ENCODE measurements at places on chromosomes 6 and 20.

DNA sequence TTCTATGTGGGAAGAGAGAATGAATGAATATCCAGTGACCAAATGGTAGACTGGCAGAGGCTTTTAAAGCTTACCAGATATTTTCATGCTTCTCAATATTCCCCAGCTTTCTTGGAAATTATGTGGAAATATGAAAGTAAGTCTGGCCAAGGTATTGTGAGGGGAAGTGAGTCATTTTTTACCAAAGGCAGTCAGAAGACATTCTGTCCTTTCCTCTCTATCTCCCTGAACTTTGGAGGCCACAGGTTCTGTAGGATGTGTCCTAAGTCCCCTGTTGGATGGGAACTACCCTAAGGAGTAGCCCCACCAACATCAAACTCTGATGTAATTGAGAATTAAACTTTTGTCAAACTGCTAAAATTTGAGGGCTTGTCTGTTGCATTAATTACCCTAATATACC is 593.8 kb upstream of the NRSN1 start:
- DNase-seq, result no peak

DNA sequence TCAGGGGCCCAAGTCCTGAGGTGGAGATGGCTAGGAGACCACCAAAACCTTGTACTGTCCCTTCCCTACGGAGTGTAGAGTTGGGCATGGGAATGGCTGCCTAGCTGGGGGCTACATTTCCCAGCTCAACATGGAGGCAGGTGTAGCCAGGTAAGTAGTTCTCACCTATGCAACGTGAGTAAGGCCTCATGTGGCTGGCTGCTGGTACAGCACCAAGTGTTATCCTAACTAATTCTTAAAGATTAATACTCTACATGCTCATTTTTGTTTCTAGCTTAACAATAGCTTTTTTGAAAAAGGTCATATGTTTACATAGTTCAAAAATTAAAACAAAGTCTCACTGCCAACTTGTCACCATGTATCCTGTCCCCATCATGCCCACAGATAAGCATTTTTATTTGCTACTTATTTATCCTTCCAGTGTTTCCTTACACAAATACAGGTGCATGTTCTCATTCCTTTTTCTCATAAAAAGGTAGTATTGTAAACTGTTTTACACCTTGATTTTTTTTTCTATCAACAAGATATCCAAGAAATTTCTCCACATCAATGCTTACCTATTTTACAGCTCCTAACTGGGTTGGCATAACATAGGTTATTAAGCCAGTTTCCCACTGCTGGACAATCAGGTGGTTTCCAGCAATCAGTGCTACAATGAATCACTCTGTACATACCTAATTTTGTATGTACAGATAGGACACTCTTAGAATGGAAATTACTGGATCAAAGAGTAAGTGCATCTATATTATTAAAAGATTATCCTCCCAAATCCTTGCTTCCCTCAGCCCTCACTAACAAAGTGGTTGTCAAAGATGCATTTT is 25.5 kb downstream of the ABHD12 start:
- no peak for DNase-seq

- DNase-seq, result peak; percentile 70
Measured at GRCh38 chr6:134830940-134831339, 119.0 kb downstream of the ALDH8A1 start.

DNA sequence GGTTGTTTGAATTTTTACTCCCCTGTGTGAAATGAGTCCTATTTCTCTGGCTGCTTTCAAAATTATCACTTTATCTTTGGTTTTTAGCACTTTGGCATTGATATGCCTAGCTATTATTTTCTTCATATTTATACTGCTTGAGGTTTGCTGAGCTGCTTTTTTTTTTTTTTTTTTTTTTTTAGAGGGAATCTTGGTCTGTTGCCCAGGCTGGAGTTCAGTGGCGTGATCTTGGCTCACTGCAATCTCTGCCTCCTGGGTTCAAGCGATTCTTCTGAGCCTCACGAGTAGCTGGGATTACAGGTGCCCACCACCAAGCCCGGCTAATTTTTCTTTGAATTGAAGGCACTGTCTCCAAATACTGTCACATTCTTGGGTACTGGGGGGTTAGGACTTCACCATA is 40.6 kb downstream of the STXBP5 start:
- DNase-seq, result no peak

DNA sequence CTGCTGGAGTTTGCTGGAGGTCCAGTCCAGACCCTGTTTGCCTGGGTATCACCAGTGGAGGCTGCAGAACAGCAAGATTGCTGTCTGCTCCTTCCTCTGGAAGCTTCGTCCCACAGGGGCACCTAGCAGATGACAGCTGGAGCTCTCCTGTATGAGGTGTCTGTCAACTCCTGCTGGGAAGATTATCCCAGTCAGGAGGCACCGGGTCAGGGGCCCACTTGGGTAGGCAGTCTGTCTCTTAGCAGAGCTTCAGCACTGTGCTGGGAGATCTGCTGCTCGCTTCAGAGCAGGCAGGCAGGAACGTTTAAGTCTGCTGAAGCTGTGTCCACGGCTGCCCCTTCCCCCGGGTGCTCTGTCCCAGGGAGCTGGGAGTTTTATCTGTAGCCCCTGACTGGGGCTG is 96.8 kb upstream of the SLC35F1 start:
- no peak for DNase-seq

GRCh38 chr6:132210886-132211563 is 190.2 kb downstream of the MOXD1 start:
- no peak for DNase-seq

DNA sequence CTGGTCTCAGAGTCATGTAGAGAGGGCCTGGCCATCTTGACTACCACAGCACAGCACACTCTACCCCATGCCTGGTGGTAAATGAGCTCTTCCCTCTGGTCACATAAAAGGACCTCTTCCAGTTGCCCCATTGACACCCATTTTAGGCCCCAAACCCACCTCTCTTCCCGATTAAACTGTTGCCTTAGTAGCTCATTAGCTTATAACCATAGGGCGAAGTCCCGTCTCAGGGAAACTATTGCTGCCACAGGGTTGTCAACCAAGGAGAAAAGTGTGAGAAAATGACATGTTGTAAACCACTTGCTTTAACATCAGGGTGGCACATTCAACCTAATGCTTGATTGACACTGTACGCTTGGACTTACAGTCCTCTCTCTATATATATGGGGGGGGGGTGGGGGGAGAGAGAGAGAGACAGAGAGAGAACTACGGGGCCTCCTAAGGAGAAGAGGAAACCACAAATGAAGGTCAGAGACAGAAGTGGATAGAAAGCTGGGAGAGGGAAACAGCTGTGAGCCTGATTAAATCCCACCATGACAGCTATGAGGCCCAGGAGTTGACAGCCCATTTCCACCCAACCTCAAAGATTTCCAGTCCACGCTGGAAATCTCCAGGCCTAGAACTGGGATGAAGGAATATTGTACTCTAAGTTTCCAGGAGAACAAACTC is 14.9 kb upstream of the BTN1A1 start:
- no peak for DNase-seq

DNA sequence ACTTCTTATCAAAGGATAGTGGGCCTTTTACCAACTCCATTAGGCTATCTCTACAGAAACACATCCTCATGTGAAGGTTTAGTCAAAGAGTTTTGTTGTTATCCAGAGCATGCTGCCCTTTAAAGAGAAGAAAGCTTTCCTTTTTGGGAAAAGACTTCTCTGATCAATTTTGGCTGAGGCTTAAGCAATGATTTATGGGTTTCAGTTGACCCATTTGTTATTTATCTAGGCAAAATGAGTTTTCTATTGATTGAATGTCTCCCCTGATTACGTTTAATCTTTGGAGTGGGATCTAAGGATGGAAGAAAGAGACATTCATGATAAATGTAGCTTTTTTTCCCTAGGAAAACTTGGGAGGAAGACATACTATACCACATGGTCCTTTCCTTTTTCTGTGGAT is 326.6 kb upstream of the JAG1 start:
- DNase-seq, result no peak

- peak; percentile 4 for DNase-seq
Measured at GRCh38 chr6:34231566-34232336, 4.9 kb upstream of the HMGA1 start.

- DNase-seq, result no peak
Measured at GRCh38 chr20:44537993-44538392, 16.1 kb upstream of the SERINC3 start.

DNA sequence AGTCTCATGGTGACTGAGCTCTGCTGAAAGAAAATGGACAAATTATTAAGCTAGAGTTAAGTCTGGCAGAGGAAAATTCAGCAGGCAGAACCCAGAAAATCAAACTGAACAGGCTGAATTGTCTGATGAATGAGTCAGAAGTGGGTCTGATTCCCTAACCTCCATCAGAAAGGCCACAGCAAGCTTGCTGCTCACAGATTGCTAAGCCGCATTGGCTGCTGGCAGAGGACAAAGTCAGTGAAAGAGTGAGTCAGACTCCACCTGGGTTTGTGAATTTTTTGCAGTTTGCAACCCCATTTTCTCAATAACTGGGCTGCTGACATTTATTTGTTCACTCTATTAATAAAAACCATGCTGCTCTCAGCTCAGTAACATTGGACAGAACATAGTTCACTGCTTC is 191.3 kb downstream of the EPM2A start:
- no peak for DNase-seq

- no peak for DNase-seq
Measured at GRCh38 chr6:35589904-35590303, 77.2 kb upstream of the TULP1 start.

GRCh38 chr6:160015778-160016684 is 47.1 kb downstream of the IGF2R start:
- DNase-seq, result no peak

DNA sequence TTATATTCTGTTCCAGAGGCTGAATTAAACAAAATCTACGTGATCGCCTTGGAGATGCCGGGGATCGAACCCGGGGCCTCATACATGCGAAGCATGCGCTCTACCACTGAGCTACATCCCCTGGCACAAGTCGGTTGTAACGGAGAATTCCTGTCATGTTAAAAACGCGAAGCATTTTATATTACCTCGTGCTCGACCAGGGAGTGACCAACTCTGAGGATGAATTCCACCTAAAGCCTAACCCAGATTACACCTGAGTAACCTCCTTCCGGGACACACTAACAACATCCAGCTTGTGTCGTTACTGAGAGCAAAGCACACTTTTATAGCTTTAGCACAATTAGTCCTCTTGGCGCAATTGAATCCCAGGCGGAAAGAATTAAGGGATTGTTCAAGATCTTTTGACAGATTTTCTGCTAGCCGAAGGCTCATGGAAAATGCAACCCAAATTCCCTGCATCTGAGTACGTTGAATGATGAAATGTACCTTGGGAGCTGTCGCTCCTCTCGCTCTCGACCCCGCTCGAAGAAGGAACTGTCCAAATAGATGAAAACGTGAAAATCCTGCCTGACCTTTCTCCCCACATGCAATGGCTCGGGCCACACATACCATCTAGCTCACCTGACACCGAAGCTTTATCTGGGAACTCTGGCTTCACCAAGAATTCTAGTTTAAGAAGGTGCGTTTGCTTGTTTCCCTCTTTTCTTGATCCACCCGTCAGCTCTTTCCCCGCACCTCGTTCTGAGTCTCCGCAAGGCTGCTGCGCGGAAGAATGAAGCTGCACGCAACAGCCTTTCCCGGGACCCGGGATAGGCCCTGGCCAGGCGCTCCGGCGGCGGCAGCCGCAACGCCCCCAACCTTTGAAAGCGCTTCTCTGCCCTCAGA is 148.3 kb downstream of the GPX5 start:
- DNase-seq, result peak; percentile 70

- DNase-seq, result no peak
Measured at GRCh38 chr6:113881478-113881980, 24.4 kb downstream of the MARCKS start.

GRCh38 chr6:65667916-65668656 is 38.9 kb downstream of the EYS start:
- DNase-seq, result no peak

DNA sequence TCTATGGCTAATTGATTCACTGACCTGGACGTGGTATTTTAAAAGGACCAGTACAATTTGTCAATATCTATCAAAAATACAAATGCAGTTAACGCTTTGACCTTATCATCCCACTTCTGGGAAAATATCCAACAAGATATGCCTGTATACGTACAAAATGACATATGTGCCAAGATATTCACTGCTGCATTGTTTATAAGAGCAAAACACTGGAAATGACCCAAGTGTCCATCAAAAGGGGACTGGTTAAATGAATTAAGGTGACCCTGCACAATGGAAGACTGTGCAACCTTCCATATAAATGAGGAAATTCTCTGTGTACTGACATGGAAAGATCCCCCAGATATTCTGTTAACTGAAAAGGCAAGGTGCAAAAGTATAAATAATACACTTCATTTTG is 13.9 kb downstream of the TRAM2 start:
- no peak for DNase-seq

GRCh38 chr20:51353491-51353890 is 189.0 kb downstream of the NFATC2 start:
- no peak for DNase-seq

DNA sequence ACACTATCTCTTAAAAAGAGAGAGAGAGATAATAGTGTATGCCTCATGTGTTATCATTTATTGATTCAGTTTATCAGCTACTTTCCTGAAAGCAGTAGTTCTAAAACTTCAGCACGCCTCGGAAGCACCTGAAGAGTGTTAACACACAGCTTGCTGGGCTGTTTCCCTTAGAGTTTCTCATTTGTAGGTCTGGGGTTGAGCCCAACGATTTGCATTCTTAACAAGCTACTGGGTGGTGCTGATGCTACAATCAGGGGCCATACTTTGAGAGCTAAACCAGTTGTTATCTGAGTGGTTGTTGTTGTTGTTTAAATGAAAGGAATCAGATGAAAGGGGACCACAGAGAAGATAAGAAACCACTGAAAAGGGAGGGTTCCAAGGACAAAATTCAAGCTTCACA is 32.6 kb downstream of the SIM1 start:
- no peak for DNase-seq

DNA sequence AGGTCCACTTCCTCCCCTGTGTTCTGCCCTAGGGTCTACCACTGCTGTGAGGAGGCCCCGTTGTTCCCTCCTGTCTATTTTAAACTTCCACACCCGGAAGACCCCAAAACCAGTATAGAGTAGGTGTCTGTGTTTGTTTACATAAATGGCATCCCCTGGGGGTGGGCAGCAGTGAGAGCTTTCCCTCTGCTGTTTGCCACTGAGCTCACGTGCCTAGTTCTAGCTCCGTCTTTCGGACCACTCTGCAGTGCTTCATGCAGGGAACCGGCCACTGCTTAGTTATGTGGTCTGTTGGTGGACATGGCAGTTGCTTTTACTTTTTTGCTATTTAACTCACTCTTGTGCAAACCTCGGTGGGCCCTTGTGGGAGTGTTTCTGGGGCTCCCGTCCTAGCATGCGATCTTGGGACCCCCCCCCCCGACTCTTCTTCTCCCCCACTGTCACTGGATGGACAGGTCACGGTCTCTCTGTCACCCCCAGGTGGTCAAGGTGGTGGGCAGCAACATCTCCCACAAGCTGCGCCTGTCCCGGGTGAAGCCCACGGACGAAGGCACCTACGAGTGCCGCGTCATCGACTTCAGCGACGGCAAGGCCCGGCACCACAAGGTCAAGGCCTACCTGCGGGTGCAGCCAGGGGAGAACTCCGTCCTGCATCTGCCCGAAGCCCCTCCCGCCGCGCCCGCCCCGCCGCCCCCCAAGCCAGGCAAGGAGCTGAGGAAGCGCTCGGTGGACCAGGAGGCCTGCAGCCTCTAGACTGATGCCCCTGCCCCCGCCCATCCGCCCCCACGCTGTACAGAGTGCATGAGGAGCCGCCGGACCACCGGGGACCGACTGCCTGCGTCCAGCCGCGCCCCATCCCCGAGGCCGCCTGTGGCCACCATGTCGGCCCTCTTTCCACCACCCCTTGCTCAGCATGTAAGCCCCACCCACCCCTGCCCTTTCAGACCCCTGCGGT is 40.9 kb downstream of the VSTM2L start:
- DNase-seq, result peak; percentile 9

GRCh38 chr6:108655806-108656651 is 95.3 kb downstream of the FOXO3 start:
- no peak for DNase-seq

All from D341Med (cell line).